Glomerular endothelial cell (primary cell): ENCODE measurements at places on chromosomes 12 and 14. TPM values are rescaled to one million over a fixed set of nuclear protein-coding genes. Genes with fewer than 3 reads are reported as not detected.

DNA sequence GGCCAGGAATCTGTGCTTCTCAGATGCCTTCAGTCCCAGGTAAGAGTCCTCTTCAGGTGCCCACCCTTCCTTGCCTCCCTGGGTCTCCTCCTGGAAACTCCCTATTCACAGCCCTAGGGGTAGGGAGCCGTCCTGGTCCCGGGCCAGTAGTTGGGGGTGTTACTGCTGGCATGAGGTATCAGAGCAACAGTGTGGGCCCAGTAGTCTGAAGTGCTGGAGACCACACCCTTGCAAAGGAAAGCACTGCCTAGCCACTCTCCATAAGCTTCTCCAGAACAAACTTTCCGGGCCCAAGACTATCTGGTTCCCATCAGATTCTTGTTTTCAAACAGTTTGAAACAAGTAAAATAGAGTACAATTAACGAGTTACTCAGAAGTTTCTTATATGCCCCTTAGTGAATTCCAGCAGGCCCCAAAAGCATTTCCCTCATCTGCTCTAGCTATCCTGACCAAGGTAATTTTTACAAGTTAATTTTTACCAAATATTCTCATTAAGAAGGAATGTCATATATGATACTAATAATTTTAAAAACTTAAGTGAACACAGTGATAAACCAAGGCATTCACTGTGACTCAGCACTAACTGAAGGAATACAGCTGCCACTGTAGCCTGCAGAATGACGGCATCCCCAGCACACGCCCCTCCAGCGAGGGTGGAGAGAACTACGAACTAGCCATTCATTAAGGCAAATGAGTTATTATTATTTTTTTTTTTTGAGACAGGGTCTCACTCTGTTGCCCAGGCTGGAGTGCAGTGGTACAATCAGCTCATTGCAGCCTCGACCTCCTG lies 49.4 kb downstream of the MOK start:
- no peak for DNase-seq

The ISM2 gene
- total RNA-seq: 0.41 TPM in 1 of 2 replicates, not detected in the other

DNA sequence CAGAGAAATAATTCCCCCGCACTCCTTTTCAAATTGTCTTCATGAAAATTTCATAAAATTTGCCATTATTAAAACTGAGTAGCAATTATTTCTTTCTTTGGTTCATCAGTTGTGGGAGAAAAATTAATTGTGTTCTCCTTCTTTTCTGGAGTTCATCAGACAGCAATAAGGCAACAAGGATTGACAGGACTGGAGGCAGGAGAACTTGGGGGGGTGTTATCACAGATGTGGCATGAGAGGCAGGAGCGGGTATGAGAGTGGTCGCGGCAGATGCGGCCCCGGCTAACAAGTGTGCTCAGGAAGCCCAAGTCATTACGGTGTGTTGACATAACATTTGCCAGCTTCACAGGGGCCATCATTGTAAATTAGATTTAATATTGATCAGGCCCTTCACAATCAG lies 306.6 kb upstream of the TMPO start:
- no peak for DNase-seq

GRCh38 chr12:123840765-123841425 lies 78.8 kb downstream of the DNAH10 start:
- no peak for DNase-seq

The FAM181A gene
- total RNA-seq: not detected in 2 replicates

The PPP1R13B gene
- total RNA-seq: 13.1 and 39.8 TPM in 2 replicates

DNA sequence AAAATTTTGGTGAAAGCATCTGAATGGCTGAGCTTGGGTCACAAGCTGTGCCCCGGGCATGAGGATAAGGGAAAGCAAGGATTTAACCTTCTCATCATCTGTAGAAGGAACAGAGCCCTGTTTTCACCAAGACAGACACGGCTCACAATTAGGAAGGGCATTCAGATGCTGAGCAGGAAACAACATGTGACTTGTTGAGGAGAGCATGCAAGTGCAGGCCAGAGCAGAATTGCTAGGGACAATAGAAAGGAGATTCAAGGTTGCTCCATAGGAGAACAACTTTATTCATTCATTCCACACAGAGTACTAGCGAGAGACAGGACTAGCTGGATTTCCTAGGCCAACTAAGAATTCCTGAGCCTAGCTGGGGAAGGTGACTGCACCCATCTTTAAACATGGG lies 14.6 kb upstream of the RILPL1 start:
- DNase-seq: no peak

GRCh38 chr14:54627219-54627539 lies 60.3 kb downstream of the SAMD4A start:
- no peak for DNase-seq

DNA sequence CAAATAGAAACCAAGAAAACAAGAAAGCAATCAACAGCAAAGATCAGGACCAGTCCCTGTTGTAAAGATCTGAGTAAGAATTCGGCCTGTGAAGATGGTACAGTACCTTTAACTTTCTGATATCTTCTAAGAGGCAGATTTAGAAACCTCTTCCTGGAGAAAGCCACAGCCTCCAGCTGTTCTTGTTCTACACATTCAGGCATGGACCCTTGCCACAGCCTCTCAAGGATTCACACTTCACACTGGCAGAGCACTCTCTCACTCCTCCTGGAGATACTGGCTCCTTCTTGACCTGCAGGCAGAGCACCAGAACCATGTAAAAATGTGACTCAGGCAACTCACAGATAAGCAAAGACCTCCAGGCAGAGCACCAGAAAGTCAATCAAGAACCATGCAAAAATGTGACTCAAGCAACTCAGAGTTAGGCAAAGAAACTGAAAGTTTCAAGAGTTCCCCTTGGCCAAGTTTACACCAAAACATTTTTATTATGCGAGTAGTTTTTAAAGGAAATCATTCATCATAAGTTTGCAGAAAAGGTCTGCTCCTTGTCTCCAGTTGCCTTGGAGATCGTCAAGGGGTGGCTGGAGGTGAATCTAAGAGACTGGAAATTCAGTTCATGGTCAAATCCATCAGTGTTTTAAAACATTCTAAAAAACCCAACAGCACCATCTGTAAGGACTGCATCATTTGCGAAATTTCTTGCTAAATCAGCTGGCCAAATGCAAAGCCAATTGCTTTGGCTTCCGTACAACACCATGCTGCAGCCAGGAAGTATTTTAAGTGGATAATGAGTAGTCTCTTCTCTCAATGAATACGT lies 119.3 kb upstream of the MDM1 start:
- no peak for DNase-seq

The TMEM229B gene
- 1.6 and 2.9 TPM in 2 replicates for total RNA-seq

DNA sequence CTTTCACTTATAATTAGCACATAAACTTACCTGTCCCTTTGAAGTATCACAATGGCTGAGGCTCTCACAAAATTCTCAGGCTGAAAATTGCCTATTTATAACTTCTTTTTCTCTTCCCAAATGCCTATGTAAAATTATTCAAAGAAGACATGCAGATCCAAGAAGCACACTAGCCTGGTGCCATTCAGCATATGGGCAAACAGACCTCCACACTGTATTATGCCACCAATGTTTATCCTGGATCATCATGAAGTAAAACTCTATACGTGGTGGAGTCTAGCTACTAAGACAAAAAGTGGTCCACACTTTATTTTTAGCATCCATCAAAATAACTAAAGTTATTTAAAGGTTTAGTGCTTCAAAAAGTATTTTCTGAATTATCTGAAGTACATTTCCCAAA lies 15.8 kb downstream of the TC2N start:
- DNase-seq: no peak

DNA sequence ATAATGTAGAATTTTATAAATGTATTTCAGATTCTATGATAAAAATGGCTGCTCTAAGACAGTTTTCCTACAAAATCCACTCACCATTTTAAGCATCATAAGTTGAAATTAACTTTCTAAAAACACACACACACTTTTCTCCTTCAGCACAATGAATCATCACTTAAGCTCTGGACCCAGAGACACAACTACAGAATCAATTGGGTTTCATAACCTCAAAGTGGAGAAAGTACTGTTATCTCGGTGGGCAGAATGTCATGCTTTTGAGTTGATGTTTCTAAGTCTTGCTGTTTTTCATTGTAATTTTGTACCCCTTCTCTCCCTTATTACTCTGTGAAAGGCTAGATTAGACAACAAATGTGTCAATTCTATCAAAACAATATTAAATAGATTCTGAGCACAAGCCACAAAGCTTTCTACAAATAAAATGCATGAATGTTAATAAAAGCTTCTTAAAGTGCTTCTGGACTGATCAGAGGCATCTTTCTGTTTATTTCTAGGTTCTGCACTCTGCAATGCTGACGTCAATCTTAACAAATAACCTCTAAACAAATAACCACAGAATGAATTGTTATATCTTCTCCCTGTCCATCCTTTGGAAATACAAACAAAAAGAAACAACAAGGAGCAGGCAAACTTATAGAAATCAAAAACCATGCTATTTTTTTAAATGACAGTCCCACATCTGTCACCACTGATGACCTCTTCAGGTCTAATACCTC lies 8.2 kb downstream of the IPO8 start:
- DNase-seq: no peak

DNA sequence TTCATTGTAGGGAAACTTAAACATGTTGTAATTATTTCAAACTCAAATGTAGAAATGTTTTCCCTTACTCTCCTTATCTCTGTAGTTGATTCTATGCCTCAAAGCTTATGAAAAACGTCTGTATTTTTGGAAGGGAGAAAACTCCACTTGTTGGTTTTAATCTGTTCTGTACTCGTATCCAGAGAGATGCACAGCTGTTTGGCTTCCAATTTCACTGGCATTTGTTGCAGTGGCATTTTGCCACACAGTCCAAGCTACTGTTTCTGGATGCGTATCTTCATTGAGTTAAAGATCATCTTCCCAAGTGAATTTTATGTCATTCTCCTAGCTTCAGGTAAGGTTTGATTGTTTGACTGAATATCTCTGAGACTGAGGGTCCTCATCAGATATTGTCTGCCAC lies 481.4 kb downstream of the TRHDE start:
- no peak for DNase-seq

DNA sequence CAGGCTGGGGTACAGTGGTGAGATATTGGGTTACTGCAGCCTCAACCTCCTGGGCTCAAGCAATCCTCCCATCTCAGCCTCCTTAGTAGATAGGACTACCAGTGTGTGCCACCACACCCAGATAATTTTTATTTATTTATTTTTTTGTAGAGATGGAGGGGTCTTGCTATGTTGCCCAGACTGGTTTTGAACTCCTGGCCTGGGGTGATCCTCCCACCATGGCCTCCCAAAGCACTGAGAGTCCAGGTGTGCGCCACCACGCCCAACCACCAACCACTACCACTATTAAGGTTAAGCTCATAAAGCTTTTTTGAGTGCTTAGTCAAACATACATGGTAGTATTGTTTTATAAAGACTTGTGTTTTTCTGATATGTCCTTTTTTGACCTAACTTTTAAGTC lies 3.9 kb downstream of the RIOX1 start:
- no peak for DNase-seq

DNA sequence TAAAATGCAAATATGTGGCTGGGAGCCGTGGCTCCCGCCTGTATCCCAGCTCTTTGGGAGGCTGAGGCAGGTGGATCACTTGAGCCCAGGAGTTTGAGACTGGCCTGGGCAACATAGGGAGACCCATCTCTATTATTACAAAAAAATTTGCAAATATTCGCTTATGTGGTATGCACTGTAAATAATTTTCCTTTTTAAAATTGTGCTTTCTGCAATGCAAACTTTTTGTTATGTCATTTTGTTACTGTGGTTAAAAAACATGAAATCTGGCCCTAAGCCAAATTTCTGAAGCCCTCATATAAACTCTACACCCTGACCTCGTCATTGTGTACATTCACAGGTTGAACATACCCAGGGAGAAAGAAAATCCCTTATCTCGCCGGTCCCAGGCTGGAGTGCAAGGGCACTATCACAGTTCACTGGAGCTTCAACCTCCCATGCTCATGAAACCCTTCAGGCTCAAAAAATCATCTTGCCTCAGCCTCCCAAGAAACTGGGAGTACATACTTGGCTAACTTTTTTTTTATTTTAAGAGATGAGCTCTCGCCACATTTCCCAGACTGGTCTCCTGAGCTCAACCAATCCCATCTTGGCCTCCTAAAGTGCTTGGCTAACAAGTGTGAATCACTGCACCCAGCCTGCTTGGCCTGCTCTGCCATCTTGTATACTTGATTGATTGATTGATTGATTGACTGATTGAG lies 24.7 kb downstream of the TRAPPC6B start:
- no peak for DNase-seq

DNA sequence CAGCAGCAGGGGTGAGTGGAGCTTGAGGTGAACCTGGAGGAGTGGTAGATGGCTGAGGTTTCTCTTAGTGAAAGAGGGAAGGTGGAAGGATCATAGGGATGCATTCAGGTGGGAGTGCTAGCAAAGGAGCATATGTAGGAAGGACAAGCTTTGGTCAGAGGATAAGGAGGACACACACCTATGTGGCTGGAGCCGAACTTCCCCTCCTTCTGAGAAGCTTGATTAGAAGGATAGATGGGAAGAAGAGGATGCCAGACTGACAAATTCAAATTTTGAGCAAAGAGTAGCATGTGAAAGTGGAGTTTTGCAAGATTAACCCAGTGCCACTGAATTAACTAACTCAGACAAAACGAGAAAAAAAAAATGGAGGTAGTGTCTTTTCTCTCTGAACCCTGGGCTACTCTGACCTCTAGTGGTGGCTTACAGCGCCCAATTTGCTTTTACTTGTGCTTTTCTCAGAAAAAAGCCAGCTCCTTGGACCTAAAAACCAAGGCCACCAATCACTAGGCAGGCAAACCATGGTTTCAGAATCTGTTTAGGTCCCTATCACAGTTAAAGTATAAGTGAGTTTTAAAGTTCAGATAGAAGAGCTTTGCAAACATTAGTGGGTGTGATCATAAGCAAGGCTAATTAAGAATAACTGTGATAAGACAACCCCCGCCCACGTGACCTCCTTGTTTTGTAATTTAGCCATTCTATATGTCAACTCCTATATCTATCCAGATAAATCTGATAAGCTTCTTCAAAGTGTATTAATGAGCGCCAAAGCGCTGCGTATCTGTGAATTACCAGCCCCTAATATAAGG lies 15.5 kb downstream of the EMP1 start:
- DNase-seq: no peak

GRCh38 chr12:91937706-91938105 lies 207.9 kb downstream of the BTG1 start:
- DNase-seq: no peak

DNA sequence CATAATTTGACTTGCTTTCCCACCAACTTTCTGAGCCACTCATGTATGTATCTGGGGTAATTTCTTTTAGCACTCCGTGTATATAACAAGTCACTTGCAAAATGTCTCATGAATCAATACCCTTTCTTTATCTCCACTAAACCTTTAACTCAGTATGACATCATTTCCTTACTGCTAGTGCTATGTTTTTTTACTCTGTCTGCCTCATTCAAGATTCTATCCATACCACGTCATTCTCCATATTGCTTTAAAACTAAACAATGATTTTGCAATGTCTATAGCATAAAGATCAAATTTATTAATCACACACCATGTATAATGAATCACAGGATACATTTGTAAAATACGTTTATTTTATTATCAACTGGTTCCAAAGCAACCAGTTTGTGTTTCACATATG lies 178.2 kb downstream of the PIK3C2G start:
- DNase-seq: no peak

- DNase-seq: no peak
Measured at GRCh38 chr14:93103392-93104080, 12.2 kb downstream of the ITPK1 start.
